ENCODE measurements at places on chromosomes 6 and 20. TPM values are rescaled to one million over a fixed set of nuclear protein-coding genes. Genes with fewer than 3 reads are reported as not detected.

The C6orf89 gene
- total RNA-seq = 66.2 TPM

DNA sequence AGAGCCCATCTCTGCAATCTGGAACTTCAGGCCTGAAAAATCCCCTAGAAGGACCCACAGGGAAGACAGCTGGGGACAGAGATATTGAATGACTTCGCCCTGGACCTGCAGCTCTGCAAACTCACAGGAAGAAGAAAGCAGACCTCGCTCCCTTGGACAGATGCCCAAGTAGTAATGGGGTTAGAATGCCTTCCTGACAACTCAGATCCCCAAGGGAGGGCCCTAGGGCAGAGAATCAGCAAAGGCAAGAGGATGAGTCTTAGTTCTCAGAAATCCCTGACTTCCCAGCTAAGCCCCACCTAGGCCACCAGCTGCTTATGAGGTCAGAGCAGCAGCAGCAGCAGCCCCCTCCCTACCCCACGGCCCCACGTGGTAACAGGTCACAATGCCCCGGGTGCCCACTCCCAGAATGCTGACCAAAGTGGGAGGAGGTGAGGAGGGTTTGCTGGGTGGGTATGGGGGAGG lies at the start of gene C20orf141:
Gene C20orf141 (plus strand): TSS at position 401 of the 465 bp plus-strand sequence. CDS start 198 bp downstream, outside the sequence.
- DNase-seq = no peak

DNA sequence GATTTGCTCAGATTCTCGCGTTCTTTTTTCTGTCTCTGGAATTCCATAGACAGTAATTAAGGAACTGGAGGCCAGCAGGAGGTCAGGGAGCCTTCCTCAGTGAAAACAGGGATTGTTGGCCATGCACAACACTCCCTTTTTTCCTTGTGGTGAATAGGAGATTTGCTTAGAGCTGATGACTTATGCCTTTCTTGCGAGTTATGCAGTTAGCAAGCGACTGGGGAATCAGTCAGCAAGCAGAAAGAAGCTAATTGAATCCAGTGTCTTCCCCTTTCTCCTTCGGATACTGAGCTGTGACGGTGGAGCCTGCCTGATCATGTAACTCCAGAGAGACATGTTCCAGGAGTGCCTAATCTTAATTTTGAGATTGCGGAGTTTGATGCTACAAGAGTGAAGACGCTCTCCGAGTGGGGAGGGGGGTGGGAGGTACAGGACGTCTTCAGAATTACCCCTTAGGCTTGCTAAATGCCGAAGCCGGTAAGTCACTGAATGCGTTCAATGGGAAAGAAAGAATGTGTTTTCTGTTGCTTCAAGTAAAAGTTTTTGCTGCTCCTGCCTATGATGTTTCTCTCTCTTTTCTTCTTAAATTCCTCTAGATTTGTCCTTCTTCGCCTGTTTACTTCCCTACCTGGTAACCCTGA lies 165.9 kb downstream of the SASH1 start:
- no peak for DNase-seq

GRCh38 chr6:169427856-169428255 lies 174.2 kb upstream of the THBS2 start:
- no peak for DNase-seq

The OTOR gene
- total RNA-seq = not detected

GRCh38 chr6:107061125-107062020 lies 33.4 kb downstream of the MTRES1 start:
- DNase-seq = no peak
